ENCODE measurements at places on chromosomes 13 and 19.
A peak's percentile ranks its signal among the peaks of the same experiment; 100 is the strongest.

- no peak for DNase-seq
These were observed 16.5 kb upstream of the NANOS2 start for GRCh38 chr19:45931055-45931454.

GRCh38 chr19:42130254-42130573, 2.0 kb downstream of the POU2F2 start:
- no peak for DNase-seq

DNA sequence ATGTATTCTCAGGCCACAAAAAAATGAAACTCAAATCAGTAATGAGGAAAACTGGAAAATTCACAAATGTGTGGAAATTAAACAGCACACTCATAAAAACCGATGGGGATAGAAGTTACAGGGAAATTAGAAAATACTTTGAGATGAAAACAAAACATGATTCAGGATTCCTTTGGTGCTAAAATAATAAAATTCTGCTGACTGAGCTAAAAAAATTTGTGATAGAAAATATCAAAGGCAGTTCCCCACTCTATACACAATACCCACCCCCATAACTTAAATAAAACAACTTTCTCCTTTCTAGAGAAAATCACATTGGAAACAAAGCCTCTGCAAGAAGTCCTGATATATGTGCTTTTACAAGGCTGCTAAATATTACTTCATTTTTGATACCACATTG, 1.6 kb upstream of the ZNF233 start:
- no peak for DNase-seq

DNA sequence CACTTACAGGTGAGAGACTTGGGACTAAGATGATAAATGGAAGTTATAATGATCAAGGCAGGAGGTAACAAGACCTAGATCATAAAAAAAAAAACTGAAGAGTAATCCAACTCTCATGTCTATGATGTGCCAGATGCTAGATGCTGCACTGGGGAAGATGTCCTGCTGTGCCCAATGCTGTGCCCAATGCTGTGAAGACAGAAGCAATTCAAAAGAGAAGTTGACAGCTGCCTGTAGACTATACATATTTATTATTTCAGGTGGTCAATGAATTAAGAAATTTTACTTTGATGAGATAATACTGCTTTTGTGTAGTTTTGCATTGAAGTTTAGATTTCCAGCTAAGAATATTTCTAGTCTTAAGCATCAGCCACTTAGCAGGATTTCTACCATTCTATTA, 21.5 kb downstream of the VWA8 start:
- no peak for DNase-seq

- DNase-seq = peak; percentile 6
These were observed 30.4 kb upstream of the CYP4F8 start for GRCh38 chr19:15584541-15585115.

DNA sequence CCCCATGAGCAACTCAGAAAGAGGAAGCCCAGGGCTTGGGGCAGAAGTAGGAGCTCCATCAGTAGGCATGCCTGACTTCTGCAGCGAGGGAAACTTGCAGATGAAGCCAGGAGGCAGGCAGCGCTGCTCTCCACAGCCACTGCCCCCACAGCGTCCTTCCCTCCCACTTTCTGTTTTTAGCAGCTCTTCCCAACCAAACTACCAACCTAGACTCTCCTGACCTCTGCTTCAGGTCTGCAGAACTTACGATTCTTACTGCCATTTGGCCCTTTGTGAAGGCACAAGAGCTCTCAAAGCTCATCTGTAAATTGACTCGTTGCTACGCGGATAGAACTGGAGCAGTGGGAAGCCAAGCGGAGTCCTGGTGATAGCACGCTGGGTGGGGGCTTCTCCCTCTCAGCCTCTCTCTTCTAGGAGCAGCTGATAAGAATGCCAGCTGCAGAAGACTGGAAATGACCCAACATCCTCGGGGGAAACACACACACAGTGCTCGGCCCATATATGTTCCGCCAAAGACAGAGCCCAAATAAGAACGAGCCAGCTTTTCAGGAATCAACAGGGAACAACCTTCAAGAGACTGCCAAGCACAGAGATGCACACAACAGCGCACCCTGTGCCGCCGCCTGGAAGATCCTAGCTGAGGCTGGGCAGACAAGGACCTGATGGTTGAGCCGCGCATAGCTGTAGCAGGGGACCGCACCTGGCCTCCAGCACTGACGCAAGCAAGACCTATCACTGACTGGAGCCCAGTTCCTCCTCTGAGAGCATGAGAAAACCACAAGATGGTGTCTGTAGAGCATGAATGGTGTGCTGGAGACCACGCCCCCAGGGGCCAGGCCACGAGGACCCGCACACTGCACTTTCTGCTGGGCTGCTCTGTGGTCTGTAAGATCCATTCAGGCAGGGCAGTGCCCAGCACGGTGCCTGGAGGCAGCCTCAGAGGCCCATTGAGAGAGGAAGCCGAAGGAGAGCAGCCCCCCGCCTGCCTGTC, 15.9 kb upstream of the SLC35E1 start:
- DNase-seq = no peak

DNA sequence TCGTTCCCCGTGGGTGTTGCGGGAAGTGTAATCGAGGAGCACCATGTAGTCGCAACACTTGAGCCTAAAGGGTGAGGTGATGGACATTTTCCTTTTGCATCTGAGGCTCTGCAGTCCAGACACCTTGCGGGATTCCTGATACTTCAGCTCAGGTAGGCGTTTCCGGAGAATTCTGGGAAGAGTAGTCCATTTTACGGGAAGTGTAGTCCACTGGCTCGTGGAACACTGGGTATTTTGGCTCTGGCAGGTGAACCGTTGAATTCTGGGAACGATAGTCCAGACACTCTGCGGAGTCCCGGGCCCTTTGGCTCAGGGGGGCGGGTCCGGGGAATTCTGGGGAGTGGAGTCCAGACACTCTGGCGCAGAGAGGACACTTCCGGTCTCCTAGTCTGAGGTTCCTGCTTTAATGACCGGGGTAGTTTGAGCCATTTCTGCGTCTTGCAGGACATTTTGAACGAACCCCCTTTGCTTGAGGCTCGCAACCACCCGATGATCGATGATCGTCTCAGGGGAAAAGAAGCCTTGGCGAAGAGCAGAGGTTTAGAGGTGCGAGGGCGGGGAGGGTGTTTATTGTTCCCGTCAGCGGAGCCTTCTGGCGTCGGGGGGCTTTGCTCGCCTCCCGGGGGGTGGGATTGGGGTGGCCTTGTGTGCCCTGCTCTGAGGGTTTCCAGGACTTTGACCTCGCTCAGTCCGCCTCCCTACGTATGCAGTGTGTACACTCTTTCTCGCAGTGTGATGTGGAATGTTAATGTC, at the start of gene ZNF223:
Gene ZNF223, plus strand, starts transcription at position 387 of the 753 bp plus-strand sequence. CDS start 3,141 bp downstream, outside the sequence.
- DNase-seq = peak; percentile 87

GRCh38 chr13:105990256-105990958, 545.1 kb downstream of the EFNB2 start:
- DNase-seq = no peak

GRCh38 chr19:55454787-55455243, 6.6 kb downstream of the ISOC2 start:
- no peak for DNase-seq

DNA sequence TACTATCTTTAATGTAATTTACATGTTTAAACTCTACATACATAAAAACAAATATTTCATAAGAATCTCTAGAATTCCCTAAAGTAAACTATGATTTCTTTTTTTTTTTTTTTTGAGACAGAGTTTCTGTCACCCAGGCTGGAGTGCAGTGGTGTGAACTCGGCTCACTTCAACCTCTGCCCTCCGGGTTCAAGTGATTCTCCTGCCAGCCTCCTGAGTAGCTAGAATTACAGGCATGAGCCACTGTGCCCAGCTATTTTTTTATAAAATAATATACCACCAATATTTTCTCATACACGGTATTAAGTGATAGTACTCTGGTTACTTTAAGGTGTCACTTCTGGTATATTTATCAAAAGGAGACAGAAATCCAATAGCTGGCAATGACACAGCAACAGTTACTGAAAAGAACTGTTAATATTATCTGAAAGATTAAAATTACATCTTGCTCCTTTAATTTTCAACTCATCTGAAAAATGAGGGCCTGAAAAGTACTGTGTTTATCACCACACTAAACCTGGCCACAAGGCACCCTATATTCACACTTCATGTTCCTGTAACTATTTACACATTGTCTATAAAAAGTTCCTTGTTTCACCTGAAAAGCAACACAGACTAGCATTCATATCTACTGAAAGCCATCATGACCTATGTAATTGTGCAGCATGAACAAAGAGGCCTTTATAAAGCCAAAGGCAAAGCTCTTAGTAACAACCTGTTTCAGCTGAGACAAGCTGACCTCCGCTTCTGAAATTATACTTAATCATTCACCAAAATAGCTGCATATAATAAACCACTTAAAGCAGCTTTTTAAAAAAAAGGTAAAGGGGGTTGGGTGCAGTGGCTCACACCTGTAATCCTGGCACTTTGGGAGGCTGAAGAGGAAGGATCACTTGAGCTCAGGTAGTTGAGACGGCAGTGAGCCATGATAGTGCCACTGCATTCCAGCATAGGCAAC, 106.1 kb downstream of the SLC25A15 start:
- DNase-seq = no peak

- DNase-seq = no peak
These were observed 14.2 kb downstream of the PLEKHJ1 start for GRCh38 chr19:2221918-2222317.

- DNase-seq = no peak
These were observed 9.7 kb upstream of the HSH2D start for GRCh38 chr19:16133818-16134217.

DNA sequence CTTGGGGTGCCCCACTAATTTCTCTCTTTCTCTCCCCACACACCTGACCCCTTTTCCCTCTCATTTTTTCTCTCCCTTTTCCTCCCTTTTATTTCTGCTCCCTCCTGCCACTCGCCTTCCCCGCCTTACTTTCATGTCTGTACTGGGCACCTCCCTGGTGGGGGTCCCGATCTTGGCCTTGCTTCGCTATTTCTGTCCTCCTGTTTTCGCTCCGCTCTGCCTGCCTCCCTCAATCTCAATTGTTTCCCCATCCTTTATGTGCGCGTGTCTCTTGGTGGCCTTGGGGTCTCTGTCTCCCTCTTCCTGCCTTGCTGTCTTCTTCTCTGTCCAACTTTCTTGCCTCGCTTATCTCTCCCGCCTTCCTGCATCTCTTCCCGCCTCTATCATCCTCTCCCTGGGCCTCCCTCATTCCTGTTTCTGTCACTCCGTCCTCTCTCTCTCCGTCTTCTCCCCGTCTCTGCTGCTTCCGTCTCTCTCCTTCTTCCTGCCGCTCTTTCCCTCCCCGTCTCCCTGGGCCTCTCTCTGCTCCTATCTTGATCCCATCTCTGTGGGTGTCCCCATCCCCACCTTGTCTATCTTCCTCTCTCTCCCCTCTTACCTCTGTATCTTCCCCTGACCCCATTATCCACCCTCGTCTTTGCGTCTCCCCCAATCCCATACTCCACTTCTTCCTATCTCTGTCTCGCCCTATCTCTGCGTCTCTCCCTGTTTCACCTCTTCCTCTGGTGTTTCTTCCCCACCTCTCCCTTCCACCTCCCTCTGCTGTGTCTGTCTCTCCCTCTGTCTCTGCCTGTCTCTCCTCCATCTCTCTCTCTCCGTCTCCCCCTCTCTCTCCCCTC, 4.0 kb downstream of the GRIN2D start:
- DNase-seq = no peak

DNA sequence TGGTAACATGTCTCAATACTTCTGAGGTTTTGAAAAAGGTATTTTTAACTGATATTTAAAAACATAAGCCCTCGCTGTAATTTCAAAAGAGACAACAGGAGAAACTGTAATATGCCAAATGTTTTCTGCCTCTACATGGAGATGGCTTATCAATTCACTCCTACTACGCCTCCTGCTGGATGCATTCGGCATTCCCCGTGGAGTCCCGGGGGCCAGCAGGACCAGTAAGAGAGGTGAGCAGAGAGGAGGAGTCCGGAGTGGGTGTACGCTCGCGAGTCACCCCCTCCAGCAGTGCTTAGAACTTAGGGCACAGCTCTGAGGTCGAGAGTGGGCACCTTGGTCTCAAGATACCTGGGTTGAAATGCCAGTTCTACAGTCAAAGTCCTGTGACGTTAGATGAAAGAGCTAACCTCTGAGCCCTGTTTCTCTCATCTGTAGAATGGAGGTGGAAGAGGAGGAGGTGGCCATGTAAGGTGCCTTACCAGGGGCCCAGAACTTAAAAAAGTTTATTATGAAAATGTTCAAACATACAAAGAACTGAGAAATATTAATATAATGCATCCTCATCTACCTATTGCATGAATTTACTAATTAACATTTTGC, 110.2 kb downstream of the STK24 start:
- DNase-seq = no peak

GRCh38 chr13:66353664-66354063, 876.5 kb downstream of the PCDH9 start:
- DNase-seq = no peak

DNA sequence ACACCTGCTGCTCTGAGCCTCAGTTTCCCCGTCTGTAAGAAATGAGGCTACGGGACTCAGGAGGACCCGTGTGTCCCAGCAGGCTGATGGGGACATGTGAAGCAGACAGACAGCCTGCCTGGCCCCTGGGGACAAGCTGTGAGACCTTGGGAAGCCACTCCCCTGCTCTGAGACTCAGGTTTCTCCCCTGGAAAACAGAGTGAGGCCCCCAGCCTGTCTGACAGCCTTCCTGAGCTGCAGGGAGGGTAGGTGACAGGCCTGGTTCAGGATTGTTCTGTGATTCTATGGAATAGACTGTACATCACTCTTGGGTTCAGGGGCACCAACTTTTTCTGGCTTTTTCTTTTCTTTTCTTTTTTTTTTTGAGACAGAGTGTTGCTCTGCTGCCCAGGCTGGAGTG, 2.9 kb upstream of the NTF4 start:
- DNase-seq = no peak

DNA sequence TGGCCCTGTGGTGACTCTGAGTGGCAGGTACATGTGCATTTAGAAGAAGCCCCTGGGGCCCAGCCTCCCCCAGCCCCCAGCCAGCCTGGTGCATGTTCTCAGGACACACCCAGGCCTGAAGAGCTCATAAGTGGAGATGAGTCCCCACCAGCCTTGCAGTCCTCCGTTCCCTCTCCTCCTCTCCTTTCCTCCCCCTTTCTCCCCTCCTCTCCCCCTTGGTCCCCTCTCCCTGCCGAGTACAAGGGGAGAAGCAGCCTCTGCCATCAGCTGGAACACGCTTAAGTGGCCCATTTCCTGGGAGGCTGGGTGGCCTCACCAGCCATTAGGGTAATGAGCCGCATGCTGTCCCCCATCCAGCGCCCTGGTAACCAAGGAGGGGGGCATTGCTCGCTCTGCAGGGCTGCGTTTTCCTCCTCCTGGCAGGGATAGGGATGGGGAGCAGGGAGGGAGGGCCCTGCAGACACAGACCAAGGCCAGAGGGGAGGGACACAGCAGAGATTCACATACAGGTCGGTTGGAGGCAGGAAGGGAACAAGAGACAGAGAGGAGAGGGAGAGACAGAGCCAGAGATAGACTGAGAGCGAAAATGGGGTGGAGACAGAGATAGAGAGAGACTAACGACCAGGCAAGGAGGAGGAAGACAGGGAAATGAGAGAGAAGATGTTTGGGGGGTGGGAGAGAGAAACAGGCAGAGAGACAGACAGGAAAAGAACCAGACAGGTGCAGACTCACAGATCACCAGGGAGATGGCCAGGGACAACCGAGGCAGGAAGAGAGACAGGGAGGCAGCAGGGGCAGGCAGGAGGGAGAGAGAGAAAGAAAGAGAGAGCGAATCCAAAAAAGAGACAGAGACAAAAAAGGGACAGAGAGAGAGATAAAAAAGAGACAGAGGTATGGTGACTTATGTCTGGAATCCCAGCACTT, 19.3 kb upstream of the DPP9 start:
- DNase-seq = no peak

- DNase-seq = no peak
These were observed at the start of gene SIGLEC6 for GRCh38 chr19:51531349-51532315. SIGLEC6 (minus strand) TSS chr19:51531670; CDS start chr19:51531648, 22 bp downstream.
